ENCODE measurements at places on chromosomes 7 and 10.

DNA sequence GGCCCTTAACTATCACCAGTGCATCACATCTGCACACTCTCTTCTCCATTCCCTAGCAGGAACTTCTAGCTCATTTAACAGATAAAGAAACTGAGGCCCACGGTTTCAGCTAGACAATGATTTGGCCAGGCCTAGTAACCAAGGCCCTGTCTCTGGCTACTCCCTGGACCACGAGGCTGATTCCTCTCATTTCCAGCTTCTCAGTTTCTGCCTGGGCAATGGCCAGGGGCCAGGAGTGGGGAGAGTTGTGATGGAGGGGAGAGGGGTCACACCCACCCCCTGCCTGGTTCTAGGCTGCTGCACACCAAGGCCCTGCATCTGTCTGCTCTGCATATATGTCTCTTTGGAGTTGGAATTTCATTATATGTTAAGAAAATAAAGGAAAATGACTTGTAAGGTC lies 13.5 kb downstream of the AQP1 start:
- no peak for DNase-seq

- DNase-seq: no peak
These were observed 19.1 kb downstream of the CTTNBP2 start for GRCh38 chr7:117854186-117854585.

- DNase-seq: no peak
These were observed 324.2 kb downstream of the SH2D4B start for GRCh38 chr10:80861882-80862281.

GRCh38 chr10:78258323-78259030 lies 224.8 kb downstream of the RPS24 start:
- no peak for DNase-seq

- no peak for DNase-seq
These were observed 354 bp upstream of the GIMAP5 start for GRCh38 chr7:150736864-150737263.

- DNase-seq: no peak
These were observed 36.9 kb downstream of the PIK3CG start for GRCh38 chr7:106901828-106902441.

DNA sequence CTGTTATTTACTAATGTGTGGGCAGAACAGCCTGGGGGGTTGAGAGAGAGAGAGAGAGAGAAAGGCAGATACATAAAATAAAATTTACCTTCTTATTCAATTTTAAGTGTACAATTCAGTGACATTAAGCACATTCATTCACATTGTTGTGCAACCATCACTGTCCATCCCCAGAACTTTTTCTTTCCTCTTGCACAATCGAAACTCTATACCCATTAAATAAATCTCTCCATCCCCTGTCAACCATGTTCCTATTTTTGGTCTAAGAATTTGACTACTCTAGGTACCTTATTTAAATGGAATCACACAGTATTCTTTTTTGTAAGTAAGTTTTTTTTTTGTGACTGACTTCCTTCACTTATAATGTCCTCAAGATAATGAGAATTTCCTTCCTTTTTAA lies 181.6 kb downstream of the SND1 start:
- DNase-seq: no peak

DNA sequence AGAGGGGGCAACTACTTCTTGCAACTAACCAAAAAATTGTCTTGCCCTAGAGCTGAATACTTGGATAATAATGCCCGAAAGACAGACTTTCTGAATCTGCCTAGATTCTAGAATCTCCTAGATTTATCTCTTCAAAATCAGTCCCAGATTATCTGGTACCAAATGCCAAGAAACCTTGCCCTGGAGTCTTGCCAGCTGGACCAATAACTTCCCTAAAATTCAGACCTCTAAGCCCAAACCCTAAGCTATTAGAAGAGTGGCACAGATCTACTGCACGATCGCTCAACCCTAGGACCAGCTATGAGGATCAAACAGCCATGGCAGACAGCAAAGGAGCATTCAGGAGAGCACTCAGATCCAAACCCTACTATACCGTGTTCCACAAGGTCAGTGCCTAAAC lies 45.0 kb downstream of the ARMH3 start:
- DNase-seq: no peak

DNA sequence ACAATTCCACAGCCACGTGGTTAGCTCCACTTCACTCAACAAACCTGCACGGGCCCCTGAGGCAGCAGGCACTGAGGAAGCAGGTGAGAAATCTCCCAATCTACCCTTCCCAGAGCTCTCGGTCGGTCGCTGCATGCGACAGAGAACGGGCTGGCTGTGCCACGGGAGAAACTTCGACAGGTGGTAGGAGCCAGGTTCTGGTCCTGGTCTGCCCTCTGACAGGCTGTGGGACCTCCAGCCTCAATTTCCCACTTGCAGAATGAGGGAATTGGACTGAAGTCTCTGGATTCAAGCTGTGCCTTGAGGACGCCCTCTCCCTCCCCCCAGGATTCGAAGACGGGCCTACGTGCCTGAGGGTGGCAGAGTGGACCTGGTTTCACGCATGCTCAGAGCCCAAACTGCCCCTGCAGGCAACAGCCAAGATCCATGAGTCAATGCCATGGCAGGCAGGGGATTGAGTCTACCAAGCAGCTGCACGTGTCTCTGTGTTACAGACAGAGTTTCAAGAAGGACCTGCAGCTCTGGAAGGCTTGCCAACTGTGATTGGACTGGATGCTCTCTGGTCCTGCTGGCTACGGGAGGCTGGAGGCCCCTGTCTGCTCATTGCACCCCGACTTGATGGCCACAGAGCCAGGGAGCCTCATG lies 215.0 kb downstream of the USP6NL start:
- DNase-seq: no peak

DNA sequence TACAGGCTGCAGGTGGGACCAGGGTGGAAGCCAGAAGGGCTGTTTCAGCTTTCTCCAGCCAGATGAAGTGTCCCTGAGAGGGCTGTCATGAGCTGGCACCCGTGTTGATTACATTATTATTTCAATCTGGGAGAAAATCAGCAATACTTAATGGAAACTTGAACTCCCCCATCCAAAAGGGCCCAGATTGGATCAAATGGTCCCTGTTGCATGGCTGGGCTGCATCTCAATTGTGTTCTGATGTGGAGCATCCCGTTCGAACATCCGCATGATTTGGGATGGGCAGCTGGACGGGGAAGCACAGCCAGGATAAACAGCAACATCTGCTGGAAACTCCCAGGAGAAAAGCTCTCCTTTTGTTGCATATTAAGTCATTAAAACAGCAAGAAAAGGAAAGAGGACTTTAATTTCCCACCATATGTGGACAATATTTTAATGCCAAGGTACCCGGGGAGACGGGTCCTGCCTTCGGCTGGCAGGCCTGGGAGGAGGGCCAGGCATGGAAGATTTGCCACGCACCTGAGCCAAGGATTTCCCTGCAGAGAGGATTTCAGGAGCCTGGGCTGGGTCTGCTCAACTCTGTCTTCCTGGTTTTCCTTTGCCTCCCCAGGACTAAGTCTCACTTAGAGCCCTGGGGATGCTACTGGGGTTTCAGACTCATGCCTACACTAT lies 52.4 kb downstream of the NPTX2 start:
- no peak for DNase-seq

Measured in smooth muscle cell of the brain vasculature (primary cell).